ENCODE measurements at places on chromosomes 5 and 9.
A peak's percentile ranks its signal among the peaks of the same experiment; 100 is the strongest.

DNA sequence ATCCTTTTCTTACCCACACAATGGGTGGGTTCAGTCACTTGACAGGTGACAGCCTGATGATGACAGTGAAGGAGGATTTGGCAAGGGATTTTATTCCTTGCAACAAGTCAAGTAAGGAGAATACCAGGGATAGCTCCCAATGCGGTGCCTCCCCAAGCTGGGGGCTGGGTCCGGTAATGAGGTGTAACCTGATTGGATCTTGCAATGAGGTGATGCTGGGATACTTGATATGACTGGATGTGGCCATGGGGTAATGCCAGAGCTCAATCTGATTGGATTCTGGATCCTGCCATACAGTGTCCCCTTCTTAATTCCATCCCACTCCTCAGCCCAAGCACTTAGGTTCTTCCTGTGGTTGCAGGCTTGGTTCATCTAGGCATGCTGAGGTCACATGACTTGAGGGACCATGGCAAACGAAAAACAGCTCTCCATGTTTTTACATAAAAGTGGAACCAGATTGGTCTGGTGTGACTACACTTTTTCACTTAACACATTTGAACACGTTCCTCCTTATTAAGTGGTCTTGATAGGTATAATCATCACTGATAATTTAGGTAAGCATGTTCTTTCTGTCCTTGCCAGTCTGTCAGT, 181.1 kb downstream of the PDZD2 start:
- peak; percentile 32 for DNase-seq

GRCh38 chr5:172383191-172383802, 71.0 kb downstream of the SH3PXD2B start:
- DNase-seq = no peak

DNA sequence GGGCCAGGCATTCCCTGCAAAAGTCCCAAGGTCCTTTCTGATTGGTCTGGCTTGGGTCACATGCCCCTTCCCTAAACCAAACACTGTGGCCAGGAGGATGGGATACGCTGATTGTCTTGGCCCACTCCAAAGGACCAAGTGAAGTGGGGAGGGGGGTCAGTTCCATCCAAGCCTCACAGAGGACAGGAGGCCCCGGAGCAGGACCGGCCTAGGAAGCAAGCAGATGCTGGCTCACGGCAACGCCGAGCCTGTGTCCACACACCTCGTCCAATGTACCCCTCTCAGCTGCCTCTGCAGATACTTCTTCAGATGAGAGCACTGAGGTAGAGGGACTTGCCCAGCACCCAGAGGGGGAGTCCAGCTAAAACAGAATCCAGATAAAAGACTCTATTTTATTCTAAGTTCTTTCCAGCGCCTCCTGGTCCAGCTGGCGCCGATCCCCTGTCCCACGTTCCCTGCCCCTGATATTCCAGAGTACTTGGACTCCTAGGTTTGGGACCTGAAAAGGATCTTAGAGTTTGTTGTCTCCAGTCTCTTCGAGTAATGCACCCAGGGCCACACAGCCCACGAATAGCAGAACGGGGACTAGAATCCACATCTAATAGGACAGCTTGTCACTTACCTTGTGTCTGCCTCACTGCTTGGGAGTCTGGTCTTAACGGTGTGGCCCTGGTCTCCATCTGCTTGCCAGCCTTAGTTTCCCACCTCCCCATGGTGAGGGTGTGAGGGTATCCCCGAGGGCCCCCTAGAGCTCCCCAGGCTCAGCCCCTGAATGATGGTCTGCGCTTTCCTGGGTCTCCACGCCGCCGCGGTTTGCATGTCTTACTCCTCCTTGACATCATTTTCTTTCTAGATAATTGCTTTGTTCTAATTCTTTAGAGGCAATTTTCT, 72.4 kb upstream of the UNC5A start:
- no peak for DNase-seq

GRCh38 chr5:146334074-146334533, 4.5 kb upstream of the POU4F3 start:
- DNase-seq = peak; percentile 30

All from NCI-H524 treated with DMSO at 0.1 percent for 48 hours (cell line).